Activated T-cell treated with anti-CD3 and anti-CD28 coated beads for 24 hours (primary cell): ENCODE measurements at places on chromosomes 4 and X.

DNA sequence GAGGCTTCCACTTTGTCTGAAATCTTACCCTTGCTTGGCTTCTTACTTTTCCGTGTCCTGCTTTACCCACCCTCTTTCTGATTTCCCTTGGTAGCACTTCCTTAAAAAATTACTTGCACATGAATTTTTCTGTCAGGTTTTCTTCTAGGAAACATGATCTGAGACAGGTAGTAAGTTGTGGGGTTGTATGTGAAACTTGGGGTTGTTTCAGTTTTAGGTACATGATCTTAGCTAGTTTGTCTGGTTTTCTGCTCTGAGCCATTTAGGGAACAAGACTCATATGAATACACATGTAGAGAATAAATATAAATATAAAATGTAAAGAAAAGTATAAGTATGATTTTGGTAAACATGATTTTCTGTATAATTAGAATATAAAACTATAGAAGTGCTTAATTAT, 17.4 kb upstream of the ARMCX2 start:
- no peak for DNase-seq

DNA sequence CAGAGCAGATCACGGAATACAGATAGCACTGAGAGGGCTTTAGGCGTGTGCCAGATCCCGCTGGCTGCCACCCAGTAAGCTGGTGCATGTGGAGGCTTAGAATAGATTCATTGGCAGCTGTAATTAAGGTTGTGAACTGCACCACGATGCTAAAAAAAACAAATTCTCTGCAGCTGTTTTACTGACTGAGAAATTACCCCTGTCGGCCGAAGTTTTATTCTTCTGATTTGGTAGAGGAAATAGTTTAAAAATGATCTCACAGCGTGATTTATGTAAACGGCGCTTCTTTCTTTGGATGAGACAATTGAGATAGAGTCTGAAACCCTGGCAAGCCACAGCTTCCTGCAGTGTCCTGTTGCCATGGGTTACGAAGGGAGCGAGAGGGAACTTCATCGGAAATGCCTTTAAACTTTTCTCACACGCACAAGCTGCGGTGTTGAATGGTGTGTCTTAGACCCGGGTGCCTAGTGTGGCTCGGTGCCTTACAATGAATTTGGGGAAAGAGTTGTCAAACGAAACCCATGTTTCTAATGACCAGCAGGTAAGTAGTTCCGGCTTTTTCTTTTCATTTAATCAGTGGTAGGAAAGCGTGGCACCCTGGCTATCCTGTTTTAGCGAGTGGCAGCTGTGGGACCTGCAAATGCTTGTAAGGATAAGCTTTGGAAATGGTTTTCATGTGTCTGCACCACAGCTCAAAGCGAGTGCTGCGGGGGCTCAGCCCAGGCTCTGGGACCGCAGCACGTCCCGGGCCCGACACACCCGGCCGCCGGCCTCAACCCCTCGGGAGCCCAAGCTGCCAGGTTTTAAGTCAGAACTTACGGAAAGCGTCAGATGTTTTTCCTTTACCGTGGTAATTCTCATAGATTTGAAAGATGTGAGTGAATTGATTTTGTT, 71.7 kb upstream of the HGFAC start:
- DNase-seq: peak; percentile 9

DNA sequence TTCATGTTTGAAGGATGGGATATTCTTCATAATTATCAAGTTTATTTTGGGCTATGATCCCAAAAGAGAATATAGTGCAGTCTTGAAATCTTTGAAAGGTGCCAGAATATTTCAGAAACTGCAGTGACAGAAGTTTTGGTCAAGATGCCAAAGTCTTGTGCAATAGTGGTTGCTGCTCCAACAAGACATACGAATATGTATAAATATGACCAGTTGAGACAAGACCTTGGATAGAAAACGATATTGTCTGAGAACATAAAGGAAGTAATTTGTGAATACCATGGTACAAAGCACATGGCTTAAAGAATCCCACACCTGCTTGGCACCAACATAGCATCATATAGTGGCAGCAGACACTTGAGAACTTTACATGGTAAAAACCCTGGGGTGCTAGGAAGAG, 48.6 kb upstream of the AMELX start:
- DNase-seq: no peak

GRCh38 chrX:123728016-123728415, 4.8 kb downstream of the THOC2 start:
- DNase-seq: no peak

GRCh38 chrX:134933911-134934310, 56.9 kb upstream of the SMIM10 start:
- DNase-seq: no peak

- no peak for DNase-seq
Observed at GRCh38 chr4:5079581-5079980, 28.3 kb downstream of the STK32B start.

DNA sequence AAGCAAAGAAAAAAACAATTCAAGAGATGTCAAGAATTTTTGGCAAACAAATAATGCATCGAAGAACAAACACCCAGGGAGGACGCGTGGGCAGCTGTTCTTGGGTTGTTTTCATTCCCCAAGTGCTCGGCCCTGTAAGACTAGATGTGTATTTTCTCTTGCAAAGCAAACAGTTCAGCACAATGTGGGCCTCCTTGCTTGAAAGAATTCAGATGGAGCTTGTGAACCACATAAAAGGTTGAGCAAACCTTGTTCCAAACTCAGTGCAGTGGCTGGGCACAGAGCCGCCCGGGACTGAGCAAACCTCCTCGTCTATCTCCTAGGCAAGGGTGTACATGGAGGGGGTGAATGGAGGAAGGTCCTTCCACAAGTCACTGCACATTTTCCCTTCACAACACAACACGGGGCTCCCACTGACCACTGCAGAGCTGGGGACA, 82.4 kb downstream of the HTRA3 start:
- DNase-seq: no peak

DNA sequence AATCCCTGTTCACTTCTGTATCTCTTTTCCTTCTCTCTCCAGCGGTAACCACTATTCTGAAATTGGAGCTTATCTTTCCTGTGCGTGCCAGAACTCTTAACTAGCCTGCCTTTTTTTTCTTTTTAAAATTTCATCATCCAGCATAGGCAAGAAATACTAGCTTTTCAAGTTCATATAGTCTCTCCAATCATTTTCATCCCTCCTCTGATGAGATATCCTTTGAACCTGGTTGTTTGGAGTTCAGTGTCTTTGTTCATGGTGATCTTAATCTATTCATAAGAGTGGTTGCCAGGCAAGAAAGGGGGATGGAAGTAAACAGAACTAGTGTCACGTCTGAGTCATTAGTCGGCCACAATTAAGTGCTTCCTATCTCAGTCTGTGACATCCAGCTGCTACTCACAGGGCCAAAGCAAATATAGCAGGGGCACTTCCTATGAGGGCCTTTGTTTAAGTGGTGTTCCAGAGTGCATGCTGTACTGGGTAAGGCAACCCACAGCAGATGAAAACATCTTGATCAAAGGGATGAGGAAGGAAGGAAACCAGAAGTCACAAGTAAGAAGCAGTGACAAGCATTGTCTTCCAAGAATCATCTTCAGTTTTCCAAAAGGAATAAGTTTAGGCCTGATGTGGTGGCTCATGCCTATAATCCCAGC, 56.4 kb upstream of the XIAP start:
- DNase-seq: peak; percentile 2

DNA sequence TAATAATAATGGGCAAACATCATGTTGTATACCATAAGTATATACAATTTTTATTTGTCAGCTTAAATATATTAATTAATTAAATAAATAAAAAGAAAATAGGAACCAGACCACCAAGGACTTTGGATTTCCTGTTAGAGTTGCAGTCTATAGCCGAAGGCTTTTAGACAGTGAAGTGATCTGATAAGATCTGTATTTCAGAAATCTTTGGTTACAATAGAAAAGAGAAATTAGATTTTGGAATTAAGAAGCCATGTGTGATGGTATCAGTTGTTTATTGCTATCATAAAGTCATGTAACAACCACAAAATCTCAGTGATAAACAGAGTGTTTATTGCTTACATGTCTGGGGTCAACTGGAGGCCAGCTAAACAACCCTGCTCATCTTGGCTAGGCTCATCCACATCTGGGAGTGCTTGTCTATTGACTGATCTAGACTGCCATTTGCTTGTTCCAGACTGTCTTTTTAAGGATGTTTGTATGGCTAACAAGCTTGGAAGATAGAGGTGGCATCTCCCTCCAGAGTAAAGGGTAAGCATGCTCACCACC, 142.1 kb upstream of the USP9X start:
- DNase-seq: no peak

DNA sequence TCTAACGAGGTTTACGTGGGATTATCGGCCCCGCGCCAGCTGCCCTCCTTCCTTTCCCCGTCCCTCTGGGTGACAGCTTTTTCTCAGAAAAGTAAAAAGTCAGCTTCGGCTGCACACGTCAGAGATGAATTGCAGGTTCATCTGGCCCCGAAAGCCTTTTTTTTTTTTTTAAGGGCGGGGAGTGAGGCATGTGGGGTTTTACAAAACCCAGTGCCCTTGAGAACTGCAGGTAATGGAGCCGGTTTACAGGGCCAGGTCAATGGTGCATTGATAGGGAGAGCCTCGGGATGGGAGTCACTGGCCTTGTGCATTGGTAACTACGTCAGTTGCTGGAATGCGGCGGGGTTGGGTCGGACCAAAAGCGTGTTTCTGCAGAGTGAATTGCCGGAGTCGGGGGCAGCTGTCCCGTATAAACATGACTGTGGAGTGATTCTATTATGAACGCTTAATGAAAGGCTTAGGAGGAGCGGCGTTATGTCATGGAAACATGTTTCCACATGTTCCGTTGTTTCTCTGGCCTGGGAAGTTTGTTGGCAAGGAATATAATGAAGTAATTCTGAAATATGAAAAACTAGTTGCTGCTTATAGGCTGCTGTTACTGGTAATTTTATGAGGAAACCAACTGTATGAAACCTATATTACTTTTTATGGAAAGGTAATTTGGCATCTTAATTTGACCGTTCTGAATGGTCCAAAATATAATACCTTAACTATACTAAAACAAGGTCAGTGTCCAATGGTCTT, 1.1 kb downstream of the HSPA4L start:
- no peak for DNase-seq

DNA sequence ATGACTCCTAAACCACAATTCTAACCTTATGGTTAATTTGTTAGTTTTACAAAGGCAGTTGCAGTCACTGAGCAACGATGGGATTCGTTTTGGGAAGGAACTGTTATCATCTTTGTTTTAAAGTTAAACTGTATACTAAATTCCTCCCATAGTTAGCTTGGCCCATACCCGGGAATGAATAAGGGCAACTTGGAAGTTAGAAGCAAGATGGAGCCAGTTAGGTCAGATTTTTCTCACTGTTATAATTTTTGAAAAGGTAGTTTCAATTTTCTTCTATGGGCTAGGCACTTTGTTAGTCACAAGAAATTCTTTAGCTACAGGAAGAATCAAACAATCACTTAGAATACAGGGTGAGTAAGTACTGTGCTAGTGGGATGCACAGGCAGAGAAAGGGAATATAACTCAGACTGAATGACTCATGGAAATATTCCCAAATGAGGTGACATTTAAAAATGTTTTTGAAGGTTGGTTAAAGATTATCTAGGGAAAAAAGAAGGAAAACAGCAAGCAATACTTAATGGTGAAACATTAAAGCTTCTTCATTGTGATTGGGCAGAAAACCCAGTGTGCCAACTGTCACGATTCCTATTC, 153.6 kb downstream of the MAGEB17 start:
- no peak for DNase-seq

DNA sequence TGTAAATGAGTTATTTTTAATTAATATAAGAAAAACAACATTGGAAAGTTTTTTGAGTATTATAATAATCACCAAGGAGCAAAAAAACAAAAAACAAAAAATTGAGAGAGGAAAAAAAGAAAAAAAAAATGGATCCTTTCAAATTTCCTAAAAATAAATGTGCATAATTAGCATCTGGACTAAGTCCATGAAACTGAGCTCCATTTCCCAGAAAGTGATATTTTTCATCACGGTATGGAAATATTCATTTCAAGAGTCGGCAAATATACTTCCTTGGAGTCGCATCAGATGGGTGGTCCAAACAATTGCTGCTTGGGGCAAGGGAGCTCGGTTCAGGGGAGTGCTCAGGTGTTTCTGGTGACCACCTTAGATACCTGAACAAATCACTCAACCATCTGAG, 305.1 kb downstream of the LDB2 start:
- no peak for DNase-seq

DNA sequence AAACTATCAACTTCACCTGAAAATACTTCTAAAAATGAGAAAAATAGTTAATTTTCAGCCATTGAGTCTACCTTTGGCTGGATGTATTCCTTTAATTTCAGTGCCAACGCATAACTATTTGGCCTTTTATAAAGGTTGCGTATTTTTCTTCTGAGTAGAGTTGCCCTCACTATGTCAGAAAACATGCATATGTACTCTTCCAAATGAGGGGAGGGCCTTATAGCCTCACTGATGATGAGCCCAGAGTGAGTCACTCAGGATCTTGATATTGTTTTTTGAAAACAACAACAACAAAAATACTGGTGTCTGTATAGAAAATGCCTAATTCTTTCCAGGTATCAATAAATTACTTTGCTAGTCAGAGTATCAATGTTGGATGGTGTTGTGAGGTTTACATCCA, 349.3 kb downstream of the FBXO8 start:
- DNase-seq: no peak

- DNase-seq: no peak
Observed at GRCh38 chrX:103530545-103530944, 11.3 kb upstream of the RAB40A start.

- no peak for DNase-seq
Observed at GRCh38 chrX:49282647-49283011, 13.0 kb downstream of the PPP1R3F start.

- no peak for DNase-seq
Observed at GRCh38 chrX:134712272-134712671, 54.0 kb upstream of the PLAC1 start.

DNA sequence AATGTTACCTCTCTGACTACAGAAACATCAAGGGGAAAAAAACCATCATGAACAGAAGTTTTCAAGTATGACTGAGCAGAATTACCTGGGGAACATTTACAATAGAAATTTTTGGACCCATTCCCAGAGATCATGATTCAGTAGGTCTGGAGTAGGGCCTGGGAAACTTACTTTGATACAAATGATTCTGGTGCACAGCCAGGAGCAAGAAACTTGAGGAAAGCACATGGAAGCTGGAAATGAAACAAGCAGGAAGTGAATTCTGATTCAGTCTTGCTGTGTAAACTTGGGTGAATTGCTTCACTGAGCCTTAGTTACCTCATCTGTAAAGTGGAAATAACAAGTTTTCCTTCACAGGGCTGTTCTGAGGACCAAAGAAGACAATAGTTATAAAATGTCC, 192.5 kb upstream of the TAPT1 start:
- no peak for DNase-seq

DNA sequence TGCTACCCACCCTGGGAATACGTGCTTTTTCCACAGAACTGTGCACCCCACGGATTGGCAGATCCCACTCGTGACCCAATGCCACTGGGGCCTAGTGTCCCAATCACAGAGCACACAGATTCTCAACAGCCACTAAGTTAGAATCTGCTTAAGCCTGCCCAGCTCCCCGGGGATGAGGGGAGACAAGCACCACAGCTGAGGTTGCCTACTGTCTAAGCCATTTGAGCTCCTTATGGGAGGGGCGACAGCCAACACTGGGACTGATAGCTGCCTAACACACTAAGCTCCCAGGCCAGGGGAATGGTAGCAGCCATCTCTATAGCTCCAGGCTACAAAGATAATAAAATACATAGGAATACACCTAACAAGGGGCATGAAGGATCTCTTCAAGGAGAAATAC, 93.5 kb upstream of the GUCY1A1 start:
- no peak for DNase-seq

GRCh38 chr4:91471280-91471679, 832.5 kb upstream of the GRID2 start:
- no peak for DNase-seq
